ENCODE measurements at places on chromosomes 6 and 20.

DNA sequence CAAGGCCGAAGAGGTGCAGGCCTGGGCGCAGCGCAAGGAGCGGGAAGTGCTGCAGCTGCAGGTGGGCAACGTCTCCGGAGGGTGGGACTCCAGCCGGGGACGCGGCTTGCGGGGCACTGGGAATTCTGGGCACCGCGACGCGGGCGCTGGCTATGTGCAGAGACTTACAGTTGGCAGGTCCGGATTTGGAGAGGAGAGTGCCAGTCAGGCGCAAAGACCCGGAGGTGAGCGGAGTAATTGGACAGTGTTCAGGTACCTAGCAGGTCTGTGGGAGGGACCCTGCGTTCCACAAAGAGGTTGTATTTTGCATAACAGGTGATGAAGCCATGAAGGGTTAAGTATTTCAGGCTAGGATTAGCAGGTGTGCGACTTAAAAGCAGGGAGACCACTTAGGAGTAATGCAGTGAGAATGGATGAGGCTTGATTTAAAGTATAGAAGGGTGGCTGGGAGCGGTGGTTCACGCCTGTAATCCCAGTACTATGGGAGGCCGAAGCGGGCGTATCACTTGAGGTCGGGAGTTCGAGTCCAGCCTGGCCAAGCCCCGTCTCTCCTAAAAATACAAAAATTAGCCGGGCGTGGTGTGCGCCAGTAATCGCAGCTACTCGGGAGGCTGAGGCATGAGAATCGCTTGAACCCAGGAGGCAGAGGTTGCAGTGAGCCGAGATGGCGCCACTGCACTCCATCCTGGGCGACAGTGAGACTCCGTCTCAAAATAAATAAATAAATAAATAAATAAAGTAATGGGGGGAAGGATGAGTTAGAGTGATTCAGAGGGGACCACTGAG is 1.0 kb downstream of the MRPS26 start:
- DNase-seq, result no peak

DNA sequence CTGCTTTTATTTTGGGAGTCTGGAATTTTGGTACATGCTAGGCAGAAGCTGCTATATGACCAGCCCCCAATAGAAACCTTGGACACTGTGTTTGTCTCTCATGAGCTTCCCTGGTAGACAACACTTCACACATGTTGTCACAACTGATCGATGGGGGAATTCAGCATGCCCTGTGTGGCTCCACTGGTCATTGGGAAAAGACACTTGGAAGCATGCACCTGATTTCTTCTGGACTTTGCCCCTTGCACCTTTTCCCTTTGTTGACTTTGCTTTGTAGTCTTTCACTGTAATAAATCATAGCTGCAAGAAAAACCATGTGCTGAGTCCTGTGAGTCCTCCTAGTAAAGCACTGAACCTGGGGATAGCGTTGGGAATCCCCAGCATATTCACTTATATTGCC is 7.9 kb upstream of the WFDC10A start:
- no peak for DNase-seq

DNA sequence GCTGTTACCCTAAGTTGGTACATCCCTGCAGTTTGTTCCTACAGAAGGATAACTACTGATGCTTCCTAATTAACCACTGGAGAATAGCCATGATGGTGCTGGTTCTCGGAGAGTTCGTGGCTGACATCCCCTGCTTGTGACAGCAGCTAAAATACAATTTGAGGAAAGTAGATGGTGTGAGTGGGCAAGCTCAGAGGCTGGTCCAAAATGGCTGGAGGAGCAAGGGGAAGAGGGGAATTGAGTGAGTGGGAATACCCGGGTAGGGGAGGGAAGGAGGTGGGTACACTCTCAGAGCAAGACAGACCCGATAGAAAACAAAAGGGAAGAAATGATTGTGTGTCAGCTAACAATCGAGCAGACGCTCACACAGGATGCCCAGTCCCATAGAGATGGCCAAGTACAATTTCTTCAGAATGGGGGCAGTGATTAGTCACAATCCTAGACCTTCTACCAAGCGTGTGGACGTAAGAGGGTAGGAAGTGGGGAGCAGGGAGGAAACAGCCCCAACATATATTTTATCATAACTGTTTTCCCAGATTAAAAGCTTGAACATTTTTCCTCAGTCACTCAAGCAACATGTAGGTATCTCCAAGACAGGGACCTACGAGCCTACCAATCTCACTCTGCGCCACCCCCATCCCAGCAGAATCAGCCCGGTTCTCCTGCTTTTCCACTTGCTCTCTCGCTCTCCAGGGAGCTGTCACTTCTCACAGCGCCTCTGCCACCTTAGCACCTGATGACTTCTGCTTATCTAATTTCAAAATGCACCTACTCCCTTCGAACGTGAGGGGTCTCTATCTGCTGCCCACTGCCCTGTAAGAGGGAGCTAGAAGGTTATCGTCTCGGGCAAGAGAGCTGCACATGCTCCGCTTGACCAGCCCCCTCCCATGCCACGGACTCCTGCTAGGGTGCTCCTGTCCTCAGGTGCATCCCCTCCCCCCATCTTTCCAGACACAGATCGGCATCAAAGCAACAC is 26.2 kb downstream of the RIPOR2 start:
- DNase-seq, result no peak

GRCh38 chr20:34385464-34385863 is 22.4 kb downstream of the ITCH start:
- no peak for DNase-seq

DNA sequence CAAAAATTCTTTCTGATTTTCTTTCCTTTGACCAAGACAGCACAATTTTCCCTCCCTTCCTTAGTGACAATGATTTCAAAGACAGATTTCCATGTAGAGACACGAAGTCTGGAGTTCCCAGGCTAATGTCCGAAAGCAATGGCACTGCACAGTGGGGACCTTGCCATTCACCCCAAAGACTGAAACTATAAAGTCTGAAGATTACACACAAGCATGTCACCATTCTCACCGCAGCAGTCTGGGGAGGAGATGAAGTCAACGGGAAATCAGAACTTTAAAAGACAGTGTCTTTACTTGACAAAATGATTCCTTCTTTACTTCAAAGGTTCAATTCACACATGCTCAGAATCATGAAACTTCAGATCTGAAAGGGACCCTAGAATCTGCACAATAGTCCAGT is 8.3 kb downstream of the B4GALT5 start:
- DNase-seq, result no peak

Data from D721Med (cell line).